ENCODE measurements at places on chromosomes 12 and 14.
A peak's percentile ranks its signal among the peaks of the same experiment; 100 is the strongest.

- DNase-seq, result peak; percentile 14
These were observed 54.8 kb downstream of the CEP83 start for GRCh38 chr12:94404854-94405253.

DNA sequence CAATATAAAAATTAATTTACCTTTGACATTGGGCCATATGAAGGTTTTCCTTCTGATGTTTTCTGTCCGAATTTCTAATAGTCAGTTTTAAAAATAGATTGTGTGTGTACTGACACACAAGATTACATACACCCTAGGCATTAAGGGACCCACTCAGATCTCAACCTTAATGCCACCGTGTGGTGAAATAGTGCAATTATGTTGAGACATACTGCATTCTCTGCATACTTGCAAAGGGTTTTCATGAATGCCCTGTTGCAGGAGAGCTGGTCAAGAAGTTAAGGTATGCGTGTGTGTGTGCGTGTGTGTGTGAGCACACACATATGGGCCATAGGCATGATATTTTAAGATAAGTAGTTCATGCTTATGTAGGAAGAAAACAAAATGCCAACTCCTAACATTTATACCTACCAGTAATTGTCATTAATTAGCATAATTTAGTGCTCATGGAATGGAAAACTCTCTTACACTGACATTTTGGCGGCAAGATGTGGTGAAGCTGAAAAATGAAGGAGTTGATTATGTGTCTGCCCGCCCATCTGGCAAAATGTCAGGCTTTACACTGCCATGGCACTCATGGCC, 58.8 kb downstream of the PIK3C2G start:
- DNase-seq, result peak; percentile 91

DNA sequence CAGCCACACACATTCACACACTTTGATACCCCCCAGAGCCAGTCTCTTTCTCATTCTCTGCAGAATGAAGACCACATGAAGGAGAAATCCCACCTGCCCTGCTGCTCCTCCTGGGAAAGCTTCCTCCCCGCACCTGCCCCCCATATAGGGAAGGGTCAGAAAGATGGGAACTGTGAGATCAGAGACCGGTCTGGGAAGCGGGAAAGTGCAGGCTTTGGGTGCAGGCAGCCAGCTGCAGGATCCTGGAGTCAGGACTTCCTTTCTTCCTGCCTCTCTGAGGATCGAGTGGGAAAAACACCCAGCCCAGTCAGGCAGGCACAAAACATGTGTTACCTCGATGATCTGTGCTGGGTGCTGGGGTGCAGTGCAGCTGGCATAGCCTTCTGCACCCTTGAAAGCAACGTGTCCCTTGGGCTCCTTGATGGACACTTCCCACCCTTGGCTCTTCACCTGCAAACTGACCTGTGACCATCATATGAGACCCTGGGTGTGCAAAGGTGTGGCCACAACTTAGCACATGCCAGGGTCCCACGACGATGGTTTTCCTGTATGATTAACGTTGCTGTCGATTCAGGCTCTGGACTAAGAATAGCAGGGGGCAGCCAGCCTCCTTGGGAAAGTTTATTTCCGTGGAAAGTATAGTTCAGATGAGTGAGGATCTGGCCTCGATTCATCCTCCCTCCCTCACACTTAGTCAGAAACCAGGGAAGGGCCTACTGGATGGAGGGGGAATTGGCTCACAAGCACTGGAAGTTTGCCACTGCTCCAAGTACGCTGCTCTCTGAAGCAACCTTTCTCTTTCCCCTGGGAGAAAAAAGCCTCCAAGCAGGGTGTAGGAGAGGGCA, 105.4 kb upstream of the MED13L start:
- peak; percentile 87 for DNase-seq

- DNase-seq, result no peak
These were observed 94.1 kb downstream of the SLC2A13 start for GRCh38 chr12:40011775-40012129.

DNA sequence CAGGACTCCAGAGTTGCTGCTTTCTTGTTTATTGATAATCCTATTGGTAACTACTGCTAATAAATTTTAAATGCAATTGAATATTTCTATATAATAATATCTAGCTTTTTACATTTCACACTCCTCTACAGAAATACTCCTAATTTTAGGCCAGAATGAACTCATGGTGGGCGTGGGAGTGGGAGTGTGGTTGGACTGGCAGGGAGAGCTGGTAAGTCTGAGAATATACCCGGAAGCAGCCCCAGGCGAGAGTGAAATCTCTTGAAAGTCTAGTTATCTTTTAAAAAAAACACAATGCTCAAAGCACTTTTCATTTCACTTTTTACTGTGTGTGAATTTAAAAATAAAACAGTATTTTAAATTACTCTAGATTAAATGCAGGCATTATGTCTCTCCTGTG, 4.7 kb downstream of the TMEM263 start:
- no peak for DNase-seq

DNA sequence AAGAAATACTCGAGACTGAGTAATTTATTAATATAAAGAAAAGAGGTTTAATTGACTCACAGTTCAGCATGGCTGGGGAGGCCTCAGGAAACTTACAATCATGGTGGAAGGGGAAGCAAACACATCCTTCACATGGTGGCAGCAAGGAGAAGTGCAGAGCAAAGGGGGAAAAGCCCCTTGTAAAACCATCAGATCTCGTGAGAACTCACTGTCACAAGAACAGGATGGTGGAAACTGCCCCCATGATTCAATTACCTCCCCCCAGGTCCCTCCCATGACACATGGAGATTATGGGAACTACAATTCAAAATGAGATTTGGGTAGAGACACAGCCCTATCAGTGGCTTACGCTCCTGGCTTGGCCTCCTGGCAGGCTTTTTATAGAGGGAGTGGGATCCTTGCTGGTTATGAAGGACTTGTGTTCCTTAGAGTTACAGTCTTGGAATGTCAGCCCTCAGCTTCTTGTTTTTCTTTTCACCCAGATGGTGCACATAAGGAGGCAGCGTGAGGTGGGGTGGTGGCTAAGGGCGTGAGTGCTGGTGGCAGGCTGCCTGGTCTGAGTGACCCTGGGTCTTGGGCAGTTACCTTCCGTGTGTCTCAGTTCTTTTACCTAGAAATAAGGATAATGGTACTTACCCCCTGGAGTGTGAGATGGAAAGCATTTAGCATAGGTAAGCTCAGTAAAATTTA, 25.7 kb downstream of the TRAF3 start:
- DNase-seq, result no peak

- DNase-seq, result peak; percentile 30
These were observed 59.6 kb downstream of the FIGNL2 start for GRCh38 chr12:51788876-51789275.

GRCh38 chr14:89600950-89601826, 184.2 kb upstream of the FOXN3 start:
- DNase-seq, result no peak

- DNase-seq, result peak; percentile 21
These were observed 97.7 kb downstream of the ESRRB start for GRCh38 chr14:76473481-76474263.

GRCh38 chr14:94936901-94937685, 167.2 kb upstream of the GSC start:
- peak; percentile 7 for DNase-seq

DNA sequence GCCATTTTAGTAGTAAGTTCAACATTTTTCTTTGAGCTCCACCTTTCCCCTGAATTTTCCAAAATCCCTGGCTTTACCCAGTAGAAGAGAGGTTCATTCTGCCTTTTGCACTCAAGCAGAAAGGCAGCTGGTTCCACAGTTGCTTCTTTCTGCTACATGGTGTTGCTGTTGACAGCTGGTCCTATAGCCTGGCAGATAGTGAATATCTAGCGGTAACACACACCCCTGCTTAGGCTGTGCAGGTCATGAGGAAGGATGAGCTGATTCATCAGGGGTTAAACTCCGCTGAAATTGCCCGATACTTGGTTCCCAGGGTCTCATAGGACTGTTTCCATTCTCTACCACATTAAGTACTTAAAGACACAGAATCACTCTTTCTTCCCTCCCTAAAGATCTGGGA, 62.4 kb downstream of the PUS7L start:
- no peak for DNase-seq

GRCh38 chr14:75522224-75522982, at the start of gene BATF:
TSS of gene BATF (plus strand) at chr14:75522469. CDS start at chr14:75522683, 214 bp downstream.
- no peak for DNase-seq

- peak; percentile 22 for DNase-seq
These were observed 1.6 kb downstream of the GSG1 start for GRCh38 chr12:13101821-13102375.

- DNase-seq, result peak; percentile 39
These were observed 1.7 kb upstream of the SELPLG start for GRCh38 chr12:108635201-108635996.

DNA sequence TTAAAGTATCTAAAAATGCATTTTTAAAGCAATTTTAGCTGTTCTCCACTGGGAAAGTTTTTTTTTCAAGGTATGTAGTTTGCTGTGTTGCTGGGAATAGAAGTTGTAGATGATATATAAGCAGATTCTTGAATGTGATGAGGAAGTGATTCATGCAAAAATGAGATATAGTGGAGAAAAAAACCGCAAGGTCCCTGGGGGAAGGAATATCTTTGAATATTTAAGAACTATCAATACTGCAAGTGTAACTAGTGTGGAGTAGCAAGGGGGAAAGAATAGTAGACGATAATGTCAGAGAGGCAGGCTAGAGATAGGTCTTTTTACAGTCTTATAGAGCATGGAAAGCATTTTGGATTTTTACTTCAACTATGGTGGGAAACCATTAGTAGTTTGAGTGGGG, 42.5 kb downstream of the PTCSC3 start:
- DNase-seq, result no peak

DNA sequence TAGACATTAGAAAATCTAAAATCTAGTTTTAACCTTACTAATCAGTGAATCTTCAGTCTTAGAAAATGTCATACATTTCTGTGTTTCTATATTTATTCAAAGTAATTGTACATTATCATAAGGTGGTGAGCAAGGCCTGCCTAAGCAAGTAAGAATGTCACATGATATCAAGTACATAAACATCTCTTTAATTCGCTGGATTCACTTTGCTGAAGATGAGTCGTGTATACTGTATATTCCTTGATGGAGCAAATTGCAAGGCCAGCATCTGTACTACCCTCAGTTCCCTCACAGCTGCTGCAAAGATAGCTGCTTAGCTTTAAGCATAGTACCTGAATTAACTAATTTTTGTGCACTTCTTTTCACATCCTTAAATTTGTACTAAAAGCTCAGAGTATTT, 8.5 kb upstream of the AK7 start:
- DNase-seq, result peak; percentile 21

- no peak for DNase-seq
These were observed 272.1 kb downstream of the LRIG3 start for GRCh38 chr12:58648176-58648575.

- no peak for DNase-seq
These were observed 145.4 kb upstream of the BMP4 start for GRCh38 chr14:54102051-54102456.

GRCh38 chr12:54009171-54010052, 627 bp downstream of the HOXC8 start:
- no peak for DNase-seq

DNA sequence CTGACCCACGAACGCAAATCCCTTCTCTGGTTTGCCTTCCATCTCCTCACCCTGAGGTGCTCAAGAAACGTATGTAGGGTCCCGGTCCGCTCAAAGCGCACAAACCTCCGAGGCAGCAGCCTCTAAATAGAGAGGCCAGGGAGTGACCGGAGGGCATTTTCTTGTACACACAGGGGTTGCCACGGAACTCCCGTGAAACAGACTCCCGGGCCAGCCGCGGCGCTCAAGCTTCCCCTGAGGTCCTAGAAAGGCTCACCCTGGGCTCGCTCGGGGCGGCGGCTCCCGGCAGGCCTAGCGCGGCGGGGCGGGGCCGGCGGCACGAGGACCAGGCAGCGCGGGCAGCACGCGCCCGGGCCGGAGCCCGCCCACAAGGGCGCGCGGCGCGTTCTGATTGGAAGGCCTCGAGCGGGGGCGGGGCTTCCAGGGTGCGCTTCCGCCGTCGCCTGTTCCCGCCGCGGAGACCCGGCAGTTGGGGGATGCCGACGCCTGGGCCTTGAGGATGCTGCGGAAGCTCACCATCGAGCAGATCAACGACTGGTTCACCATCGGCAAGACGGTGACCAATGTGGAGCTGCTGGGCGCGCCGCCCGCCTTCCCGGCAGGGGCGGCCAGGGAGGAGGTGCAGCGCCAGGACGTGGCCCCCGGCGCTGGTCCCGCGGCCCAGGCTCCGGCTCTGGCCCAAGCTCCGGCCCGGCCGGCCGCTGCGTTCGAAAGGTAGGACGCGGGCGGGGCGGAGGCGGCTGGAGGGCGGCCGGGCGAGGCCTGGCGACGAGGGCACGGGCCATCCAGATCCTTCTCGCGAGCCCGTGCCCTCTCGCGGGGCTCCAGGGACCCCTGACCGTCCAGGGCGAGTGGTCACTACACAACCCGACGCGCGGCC, at the start of gene TDRD9:
TSS of gene TDRD9 (plus strand) at position 446 of the 880 bp plus-strand sequence. CDS start at position 500, 54 bp downstream.
- peak; percentile 17 for DNase-seq

DNA sequence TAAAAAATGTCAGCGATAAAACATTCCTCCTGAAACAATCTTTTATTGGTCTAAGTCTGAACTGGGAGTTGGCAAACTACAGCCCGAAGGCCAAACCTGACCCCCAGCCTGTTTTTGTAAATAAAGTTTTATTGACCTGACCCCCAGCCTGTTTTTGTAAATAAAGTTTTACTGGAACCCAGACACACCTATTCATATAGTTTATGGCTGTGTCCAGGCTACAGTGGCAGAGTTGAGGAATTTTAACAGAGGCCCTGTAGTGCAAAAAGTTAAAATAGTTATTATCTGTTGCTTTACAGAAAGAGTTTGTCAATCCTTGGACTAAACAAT, 12.1 kb upstream of the SCARB1 start:
- no peak for DNase-seq

- DNase-seq, result peak; percentile 76
These were observed 78.6 kb upstream of the PLEKHG7 start for GRCh38 chr12:92624236-92624635.

DNA sequence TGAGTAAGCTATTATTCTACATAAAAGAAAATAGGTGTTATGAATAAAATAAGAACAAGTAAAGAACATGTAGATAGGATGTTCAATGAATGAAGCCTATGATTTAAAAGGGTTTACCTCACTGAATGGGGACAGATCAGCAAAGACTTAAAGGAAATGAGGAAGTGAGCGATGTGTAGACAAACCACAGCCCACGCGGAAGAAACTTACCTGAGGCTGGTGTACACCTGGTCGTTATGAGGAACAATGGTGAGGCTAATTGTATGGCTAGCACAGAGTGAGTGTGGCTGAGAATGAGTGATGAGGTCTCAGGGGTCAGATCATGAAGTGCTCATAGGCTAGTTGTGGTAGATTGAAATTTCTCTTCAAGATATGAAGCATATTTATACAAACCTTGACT, 221.7 kb downstream of the ALG10B start:
- no peak for DNase-seq
